Ovary (tissue), 10 donors: ENCODE measurements at places on chromosomes 11 and 22. TPM values are rescaled to one million over a fixed set of nuclear protein-coding genes. Genes with fewer than 3 reads are reported as not detected.
A peak's percentile ranks its signal among the peaks of the same experiment; 100 is the strongest.

DNA sequence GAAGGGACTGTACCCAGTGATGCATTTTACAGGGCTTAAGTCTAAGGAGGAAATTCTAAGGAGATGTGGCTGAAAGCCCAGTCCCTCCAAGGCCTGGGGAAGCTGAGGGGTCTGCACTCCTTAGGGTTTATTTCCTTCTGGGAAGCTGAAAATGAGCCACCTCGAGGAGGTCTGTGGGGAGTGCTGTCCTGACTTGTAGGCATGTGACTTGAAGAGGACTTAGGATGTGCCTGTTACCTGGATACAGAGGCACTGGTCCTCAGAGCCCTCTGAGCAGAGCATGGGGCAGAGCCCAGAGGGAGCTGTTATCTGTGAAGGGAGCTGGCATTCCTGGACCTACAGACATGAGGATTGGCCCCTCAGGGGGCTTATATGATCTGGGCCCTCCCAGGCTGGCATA, 77.1 kb downstream of the TP53I11 start:
- no peaks in the 10 kb centered on the region for H3K36me3 ChIP-seq
- no peak overlapping the region for H3K4me3 ChIP-seq
- no peaks in the 10 kb centered on the region for H3K4me1 ChIP-seq
- no peak for DNase-seq

DNA sequence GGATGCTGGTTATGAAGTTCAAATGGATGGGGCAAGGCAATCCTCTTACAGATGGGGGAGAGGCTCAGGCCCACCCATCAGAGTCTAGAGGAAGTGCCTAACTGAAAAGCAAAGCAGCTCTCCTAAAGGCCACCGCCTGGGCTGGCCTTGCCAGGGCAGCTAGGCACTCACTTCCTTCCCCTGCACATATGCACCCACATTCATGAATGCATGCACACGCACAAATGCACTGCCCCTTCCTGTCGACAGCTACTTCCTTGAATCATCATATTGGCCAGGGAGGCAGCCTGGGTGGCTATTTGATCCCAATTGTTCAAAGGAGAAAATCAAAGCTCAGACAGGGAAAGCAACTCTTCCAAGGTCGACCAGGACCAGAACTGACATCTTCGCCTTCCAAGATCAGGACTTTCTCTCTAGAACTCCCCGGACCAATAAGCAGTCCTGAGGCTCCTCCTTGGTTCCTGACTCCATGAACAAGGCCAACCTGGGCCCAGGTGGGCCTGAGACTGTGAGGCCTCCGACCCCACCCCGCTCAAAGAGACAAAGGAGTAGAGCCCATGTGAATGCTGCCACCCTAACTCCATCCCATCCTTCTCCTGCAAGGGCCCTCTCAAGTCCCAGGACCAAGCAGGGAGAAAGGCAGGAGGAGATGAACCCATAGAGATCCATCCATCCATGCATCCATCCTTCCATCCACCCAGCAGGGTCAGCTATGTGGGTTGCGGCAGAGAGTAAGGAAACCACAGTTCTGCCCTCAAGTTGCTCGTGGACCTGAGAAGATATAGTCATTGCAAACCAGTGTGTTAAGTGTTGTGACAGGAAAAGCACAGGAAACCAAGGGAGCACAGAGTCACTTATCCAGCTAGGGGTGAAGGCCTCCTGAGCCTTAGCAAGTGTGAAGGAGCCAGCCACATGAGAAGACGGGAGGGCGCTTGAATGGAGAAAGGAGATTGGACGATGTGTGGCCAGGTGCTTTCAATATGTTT, 35.4 kb upstream of the LMO1 start:
- H3K36me3 ChIP-seq: no peaks in the 10 kb centered on the region
- no peak overlapping the region for H3K4me3 ChIP-seq
- no peaks in the 10 kb centered on the region for H3K4me1 ChIP-seq
- no peak for DNase-seq
- H3K27ac ChIP-seq: no peak overlapping the region

DNA sequence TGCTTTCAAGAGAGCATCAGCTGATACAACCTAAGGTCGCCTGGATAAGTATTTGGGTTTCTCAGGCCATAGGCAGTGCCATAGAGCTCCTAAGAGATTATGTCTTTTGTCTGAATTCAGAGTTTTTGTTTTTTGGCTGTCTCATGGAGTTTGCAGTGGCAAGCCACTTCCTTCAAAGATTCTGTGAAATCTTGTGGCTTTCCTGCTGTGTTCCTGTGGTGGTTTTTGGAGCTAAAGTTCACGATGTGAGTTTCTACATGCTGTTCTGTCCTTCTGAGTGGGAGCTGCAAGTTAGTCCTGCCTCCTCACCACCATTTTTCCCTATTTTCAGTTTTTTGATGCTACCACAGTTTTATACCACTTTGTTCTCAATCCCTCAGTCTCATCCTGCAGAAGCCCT, 111.4 kb downstream of the COMMD9 start:
- H3K27me3 ChIP-seq: no peaks in the 10 kb centered on the region
- H3K36me3 ChIP-seq: no peaks in the 10 kb centered on the region
- no peaks in the 10 kb centered on the region for H3K4me1 ChIP-seq
- no peak overlapping the region for H3K27ac ChIP-seq
- H3K4me3 ChIP-seq: no peak overlapping the region

CAPRIN1 gene
- total RNA-seq: 150 TPM

GRCh38 chr11:115199481-115200069, 304.6 kb downstream of the CADM1 start:
- no peaks in the 10 kb centered on the region for H3K4me1 ChIP-seq
- H3K4me3 ChIP-seq: no peak overlapping the region
- H3K36me3 ChIP-seq: no peaks in the 10 kb centered on the region
- no peak for DNase-seq

DRICH1 gene
- 0.71 TPM for total RNA-seq

- no peak overlapping the region for H3K27ac ChIP-seq
- H3K27me3 ChIP-seq: no peaks in the 10 kb centered on the region
- H3K4me3 ChIP-seq: no peak overlapping the region
- no peak for DNase-seq
- no peaks in the 10 kb centered on the region for H3K36me3 ChIP-seq
- H3K4me1 ChIP-seq: peaks cover 7% of the 10 kb centered on the region
Observed at GRCh38 chr11:67582011-67582410, 1.6 kb upstream of the GSTP1 start.

- H3K27ac ChIP-seq: peak overlapping the region; percentile 81
- H3K36me3 ChIP-seq: no peaks in the 10 kb centered on the region
- peaks cover 52% of the 10 kb centered on the region for H3K4me1 ChIP-seq
- H3K4me3 ChIP-seq: no peak overlapping the region
- peak; percentile 65 for DNase-seq
Observed at GRCh38 chr11:45158210-45158731, 11.8 kb downstream of the PRDM11 start.

DNA sequence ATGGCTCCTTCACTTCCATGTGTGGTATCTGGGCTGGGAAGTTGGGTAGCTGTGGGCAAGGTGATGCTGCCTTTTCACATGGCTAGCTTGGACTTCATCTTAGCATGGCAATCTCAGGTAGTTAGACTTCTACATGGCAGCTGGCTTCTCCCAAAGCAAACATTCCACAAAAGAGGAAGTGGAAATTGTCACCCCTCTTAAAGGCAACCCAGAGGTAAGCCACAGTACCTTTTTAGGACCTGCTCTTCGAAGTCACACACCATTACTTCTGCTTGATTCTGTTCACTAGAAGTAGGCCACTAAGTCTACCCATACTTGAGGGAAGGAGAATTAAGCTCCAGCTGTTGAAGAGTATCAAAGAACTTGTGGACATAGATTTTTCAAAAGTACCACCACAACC, 25.9 kb downstream of the TUG1 start:
- DNase-seq: no peak
- no peaks in the 10 kb centered on the region for H3K36me3 ChIP-seq
- no peak overlapping the region for H3K4me3 ChIP-seq

DNA sequence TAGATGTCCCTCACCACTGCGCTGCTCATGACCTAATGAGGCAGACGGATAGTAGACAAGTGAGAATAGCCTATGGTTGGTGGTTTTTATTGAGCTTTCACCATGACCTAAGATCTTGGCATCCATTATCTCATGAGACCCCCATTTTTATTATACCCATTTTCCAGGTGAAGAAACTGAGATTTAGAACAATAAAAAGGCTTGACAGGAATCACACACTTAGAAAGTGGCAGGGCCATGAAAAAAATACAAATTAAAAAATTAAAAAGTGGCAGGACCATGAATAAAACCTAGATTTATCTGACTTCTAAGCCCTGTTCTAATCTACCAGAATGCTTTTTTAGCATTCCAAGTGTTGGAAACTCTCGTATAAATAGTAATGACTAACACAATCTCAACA, 1.1 kb downstream of the LRRC55 start:
- H3K4me1 ChIP-seq: no peaks in the 10 kb centered on the region
- H3K4me3 ChIP-seq: no peak overlapping the region
- no peaks in the 10 kb centered on the region for H3K36me3 ChIP-seq
- no peak for DNase-seq
